ENCODE measurements at places on chromosomes 13 and 19.
A peak's percentile ranks its signal among the peaks of the same experiment; 100 is the strongest.

GRCh38 chr13:95535243-95535642, 17.3 kb upstream of the CLDN10 start:
- no peak for DNase-seq

GRCh38 chr13:42650506-42650905, 76.6 kb downstream of the TNFSF11 start:
- DNase-seq: no peak

DNA sequence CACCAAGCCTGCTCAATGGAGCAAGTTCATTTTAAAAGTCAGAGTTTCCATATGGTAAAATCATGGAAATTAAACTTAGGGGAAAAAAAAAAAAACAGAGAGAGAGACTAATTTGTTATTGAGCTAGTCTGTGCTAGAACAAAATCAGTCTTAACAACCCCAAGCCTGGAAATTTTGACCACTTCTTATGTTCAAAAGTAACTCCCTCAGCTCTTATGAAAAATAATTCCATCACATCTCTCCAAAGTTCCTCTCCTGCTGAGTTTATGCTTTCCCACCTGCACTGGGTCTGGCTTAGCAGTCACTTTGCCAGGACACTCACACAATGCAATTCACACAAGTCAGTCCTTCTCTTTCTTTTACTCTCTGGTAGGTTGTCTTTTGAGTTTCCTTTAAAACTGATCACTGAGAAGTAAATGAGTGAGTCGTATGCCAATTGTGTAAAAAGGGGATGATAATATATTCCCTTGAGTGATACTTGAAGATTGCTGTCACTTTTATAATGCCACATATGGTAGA, 92.6 kb downstream of the ENOX1 start:
- DNase-seq: no peak

- no peak for DNase-seq
Measured at GRCh38 chr19:57615346-57615745, 1.3 kb downstream of the ZNF134 start.

- DNase-seq: no peak
Measured at GRCh38 chr13:48436661-48437288, 23.9 kb upstream of the LPAR6 start.

GRCh38 chr13:41040584-41041334, 20.6 kb upstream of the WBP4 start:
- DNase-seq: no peak

DNA sequence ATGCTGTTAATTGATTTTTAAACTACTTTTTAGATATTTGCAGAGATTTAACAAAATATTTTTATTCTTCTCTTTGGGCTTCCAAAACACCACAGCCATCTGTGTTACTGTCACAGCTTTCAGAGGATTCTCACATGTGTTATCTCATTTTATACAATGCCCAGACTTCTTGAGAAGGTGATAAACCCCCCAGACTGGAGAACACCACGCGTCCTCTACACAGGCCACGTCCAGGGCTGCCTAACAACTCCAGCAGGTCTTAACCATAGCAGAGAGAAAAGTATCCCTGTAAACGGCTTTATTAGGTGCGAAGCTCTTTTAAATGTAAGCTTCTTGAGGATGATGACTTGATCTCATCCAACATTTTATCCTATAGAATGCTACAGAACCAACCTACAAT, 2.0 kb downstream of the GPR183 start:
- no peak for DNase-seq

DNA sequence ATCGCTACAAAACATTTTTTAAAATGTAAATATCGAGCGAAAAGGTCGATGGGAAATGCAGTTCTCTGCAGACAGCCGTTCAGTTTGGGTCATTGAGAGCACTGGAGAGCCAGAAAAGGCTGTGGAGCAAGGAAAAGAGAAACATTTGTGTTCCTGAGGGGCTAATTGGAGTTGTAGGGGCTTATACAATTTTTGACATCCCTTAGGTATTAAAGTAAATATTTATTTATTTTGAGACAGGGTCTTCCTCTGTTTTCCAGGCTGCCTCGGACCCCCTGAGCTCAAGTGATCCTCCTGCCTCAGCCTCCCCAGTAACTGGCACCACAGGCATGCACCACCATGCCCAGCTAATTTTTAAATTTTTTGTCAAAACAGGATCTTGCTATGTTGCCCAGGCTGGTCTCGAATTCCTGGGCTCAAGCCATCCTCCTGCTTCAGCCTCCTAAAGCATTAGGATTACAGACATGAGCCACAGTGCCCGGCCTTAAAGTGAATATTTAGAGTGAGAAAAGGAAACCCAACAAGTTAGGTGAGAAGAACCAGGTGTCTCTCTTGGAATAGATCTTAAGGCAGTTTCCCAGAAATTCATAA, 825 bp upstream of the YIF1B start:
- no peak for DNase-seq

GRCh38 chr19:36142496-36142895, 2.6 kb downstream of the CAPNS1 start:
- DNase-seq: no peak

DNA sequence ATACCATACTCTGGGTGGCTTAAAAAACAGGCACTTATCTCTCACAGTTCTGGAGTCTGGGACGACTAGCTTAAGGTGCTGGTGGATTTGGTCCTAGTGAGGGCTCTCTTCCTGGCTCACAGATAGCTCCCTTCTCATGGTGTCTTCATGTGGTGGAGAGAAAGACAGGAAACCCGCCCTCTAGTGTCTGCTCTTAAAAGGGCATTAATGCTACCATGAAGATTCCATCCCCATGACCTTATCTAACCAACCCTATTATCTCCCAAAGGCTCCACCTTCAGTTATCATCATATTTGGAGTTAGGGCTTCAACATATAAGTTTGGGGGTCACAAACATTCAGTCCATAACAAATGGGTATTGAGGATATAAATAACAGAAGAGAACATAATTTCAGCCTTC, 139.4 kb downstream of the HS6ST3 start:
- DNase-seq: peak; percentile 3

DNA sequence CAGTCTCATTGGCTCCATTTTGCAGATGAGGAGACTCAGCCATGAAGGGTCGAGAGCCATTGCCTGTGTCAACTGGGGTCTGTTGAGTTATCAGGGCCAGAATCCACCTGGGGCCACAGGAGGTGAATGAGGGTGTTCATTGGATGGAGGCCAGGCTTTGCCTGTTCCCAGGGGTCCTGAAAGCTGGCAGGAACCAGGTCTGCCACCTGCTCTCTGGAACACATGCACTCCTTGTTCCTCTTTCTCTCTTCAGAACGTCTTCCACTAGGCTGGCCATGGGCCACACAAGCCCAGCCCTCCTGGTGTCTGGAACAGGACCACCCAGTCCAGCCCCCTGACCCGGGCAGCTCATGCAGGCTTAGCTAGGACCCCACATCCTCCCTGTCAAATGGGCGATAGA, 21.1 kb downstream of the PPP1R37 start:
- DNase-seq: no peak

DNA sequence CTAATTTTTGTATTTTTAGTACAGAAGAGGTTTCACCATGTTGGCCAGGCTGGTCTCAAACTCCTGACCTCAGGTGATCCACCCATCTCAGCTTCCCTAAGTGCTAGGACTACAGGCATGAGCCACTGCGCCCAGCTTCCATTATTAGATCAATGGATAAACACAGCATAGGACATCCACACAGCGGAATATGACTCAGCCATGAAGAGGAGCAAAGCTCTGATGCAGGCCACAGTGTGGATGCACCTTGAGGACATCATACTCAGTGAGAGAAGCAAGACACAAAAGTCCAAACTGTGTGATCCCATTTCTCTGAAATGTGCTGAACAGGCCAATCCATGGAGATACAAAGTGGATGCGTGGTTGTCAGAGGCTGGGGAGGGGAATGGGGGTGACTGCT, 4.9 kb upstream of the ZBTB7A start:
- no peak for DNase-seq

GRCh38 chr19:3725640-3726310, 17.6 kb downstream of the TJP3 start:
- peak; percentile 39 for DNase-seq

- DNase-seq: no peak
Measured at GRCh38 chr13:21050288-21051197, 10.8 kb downstream of the LATS2 start.

GRCh38 chr19:32333227-32333626, 12.2 kb upstream of the ZNF507 start:
- no peak for DNase-seq

DNA sequence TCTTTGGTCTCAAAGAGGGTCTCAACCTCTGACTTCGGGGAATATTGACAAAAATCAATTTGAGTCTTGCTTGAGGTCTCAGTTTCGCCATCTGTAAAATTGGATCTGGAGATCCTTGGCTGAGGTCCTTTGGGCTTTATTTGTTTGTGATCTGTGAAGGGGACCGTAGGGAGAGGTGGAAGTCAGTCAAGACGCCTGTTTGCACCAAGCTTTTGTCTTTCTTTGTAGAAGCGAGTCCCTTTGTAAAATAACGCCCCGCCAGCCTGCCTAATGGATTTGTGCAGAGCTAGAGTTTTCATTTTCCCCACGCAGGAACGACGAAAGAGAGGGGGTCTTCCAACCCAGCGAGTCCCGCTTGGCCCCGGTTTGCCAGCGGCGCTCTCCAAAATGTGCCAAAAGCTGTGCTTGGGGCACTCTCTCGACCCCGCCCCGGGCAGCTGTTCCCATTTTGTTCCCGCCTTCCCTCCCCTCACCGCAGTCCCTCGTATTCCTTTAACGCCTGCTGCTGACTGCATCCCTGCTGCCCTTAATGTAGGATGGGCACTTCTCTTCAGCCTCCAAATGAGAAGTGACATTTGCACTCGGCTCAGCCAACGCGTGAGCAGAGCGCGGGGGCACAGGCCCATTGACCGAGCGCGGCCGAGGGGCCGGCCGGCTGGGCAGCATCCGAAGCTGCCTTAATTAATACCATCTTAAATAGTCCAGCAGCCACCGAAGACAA, 13.0 kb downstream of the ZIC5 start:
- DNase-seq: no peak

DNA sequence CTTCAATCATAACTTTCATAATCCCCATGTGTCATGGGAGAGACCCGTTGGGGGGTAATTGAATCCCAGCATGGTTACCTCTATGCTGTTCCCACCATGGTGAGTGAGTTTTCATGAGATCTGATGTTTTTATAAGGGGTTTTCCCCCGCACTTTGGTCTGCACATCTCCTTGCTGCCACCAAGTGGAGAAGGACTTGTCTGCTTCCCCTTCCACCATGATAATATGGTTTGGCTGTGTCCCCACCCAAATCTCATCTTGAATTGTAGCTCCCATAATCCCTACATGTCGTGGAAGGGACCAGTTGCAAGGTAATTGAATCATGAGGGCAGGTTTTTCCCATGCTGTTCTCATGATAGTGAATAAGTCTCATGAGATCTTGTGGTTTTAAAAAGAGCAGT, 524.9 kb downstream of the SLITRK5 start:
- no peak for DNase-seq

DNA sequence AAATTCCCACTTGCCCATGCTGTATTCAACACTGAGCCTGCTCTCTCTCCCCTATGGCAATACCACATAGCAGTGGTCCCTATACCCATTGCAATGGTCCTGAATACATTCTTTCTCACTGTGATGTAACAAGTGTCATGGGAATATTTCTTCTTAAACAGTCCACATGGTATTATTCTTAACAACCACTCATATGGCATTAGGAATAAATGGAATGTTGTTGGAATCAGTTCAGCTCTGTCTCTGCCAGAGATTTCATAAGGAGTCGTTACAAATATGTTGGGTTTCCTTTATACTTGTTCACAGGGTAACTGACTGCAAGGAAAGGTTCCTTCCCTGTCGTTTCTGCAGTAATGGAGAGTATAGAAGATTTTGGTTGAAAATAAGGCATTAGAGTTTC, 128.3 kb upstream of the SPATA13 start:
- DNase-seq: no peak

DNA sequence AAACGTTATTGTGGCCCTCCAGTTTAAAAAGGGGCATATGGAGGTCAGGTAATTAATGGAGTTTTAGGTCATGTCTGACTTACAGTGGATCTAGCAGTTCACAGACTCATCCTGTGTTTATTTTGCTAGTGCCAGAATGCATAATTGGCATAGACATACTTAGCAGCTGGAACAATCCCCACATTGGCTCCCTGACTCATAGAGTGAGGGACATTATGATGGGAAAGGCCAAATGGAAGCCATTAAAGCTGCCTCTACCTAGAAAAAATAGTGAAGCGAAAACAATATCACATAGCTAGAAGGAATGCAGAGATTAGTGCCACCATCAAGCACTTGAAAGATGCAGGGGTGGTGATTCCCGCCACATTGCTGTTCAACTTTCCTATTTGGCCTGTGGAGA, 610.7 kb downstream of the SLITRK5 start:
- DNase-seq: no peak

DNA sequence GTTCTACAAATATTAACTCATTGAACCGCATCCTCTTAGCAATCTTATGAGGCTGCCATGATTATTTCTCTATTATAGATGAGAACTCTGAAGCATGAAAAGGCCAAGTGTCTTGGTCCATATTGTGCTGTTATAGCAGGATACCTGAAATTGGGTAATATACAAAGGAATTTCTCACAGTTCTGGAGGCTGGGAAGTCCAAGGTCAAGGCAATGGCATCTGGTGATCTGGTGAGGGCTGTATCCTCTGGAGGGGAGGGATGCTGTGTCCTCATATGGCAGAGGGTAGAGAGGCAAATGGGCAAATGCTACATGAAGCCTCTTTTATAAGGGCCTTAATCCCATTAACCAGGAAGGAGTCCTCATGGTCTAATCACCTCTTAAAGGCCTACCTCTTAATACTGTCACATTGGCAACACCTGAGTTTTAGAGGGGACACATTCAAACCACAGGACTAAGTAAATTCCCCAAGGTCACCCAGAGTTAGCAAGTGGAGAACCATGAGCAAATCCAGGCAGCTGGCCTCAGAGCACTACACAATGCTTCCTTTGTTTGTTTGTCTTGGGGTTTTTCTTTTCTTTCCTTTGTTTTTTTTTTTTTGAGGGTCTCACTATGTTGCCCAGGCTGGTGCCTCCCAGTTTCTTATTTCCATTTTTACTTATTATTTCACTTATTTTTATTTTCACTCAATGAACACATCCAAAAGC, 55.9 kb upstream of the LATS2 start:
- DNase-seq: no peak

GRCh38 chr13:36912369-36912768, 7.7 kb downstream of the SMAD9 start:
- DNase-seq: no peak

DNA sequence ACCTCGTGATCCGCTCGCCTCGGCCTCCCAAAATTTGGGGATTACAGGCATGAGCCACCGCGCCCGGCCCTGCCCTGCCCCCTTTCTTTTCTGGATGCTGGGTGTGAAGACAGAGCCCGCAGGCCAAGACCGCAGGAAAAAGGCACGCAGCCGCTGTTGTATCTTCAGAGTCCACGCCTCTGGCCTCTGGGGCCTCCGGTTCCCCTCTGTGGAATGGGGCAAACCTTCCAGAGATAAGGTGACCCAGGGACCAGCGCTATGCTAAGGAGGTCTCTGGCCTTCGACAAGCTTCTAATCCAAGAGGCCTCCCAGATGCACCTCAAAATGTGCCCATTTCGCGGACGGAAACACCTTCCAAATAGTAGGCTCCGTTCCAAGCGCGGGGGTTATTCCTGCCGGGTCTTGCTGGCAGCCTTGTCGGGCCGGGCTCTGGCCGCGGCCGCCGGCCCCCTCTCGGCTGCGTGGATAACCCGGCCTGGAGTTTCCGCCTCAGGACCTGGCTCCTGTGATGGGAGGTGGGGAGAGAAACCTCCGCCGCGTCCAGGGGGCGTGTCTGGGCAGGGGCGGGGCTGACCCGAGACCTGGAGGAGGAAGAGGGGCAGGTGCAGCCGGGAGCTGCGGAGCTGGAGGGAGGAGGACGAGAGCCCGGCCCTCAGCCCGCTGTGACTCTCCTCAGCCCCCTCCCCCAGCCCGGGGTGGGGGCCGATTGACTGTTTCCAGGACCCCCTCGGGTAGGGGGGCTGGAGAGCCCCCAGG, 13.1 kb downstream of the TJP3 start:
- peak; percentile 98 for DNase-seq

Data from SK-N-SH (cell line).